ENCODE measurements at places on chromosomes 4 and X. TPM values are rescaled to one million over a fixed set of nuclear protein-coding genes. Genes with fewer than 3 reads are reported as not detected.

DNA sequence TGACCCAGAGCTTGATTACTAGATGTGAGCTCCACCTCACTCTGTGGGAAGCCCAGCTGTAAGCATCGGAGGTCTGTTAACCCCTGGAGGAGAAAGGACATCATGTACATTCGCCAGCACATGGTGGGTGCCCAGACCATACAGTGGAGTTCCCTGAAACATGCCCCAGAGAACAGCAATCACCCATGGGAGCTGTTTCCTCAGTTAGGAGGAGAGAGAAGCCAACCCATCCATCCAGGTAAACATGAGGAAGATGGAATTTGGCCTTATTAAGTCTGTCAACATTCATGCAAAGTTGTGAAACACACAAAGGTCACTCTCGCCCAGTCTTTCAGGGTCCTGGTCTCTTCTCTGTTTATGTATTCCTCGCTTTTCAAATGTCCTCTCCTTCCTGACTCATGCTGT is 354.7 kb downstream of the ANK2 start:
- DNase-seq, result no peak

GRCh38 chr4:4724321-4724720 is 135.1 kb upstream of the MSX1 start:
- no peak for DNase-seq

FHIP1A gene
- polyA plus RNA-seq, result 3.7 TPM

GRCh38 chr4:74045772-74046171 is 7.3 kb upstream of the CXCL3 start:
- no peak for DNase-seq

- no peak for DNase-seq
Observed at GRCh38 chr4:41213625-41214135, 662 bp downstream of the APBB2 start.

FGF5 gene
- 0.10 TPM for polyA plus RNA-seq

DNA sequence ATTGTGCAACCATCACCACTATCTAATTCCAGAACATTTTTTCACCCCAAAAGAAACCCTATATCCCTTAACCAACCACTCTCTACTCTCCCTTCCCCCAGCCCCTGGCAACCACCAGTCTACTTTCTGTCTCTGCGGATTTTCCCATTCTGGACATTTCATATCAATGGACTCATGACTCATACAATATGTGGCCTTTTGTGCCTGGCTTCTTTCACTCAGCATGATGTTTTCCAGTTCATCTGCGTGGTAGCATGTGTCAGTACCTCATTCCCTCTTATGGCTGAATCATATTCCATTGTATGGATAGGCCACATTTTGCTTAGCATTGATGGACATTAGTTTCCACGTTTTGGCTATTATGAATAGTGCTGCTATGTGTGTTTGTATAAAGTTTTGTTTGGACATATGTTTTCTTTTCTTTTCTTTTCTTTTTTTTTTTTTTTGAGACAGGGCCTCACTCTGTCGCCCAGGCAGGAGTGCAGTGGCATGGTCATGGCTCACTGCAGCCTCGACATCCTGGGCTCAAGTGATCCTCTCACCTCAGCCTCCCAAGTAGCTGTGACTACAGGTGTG is 335.4 kb downstream of the BCOR start:
- no peak for DNase-seq

DNA sequence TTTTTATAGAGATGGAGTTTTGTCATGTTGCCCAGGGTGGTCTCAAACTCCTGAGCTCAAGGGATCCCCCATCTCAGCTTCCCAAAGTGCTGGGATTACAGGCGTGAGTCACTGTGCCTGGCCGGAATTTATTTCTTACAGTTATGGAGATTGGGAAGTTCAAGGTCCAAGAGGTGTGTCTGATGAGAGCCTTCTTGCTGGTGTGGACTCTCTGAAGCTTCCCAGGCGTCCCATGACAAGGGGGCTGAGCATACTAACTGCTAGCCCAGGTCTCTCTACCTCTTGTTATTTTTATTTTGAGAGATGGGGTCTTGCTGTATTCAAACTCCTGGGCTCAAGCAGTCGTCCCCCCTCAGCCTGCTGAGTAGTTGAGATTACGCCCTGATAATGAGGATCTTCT is 2.9 kb upstream of the NSD2 start:
- no peak for DNase-seq

PRDM8 gene
- polyA plus RNA-seq, result 2.6 TPM

UGT2B11 gene
- polyA plus RNA-seq, result 1.4 TPM

- peak; percentile 56 for DNase-seq
Observed at GRCh38 chr4:7960790-7961655, 21.4 kb upstream of the AFAP1 start.

GRCh38 chrX:56382278-56382677 is 150.1 kb downstream of the KLF8 start:
- DNase-seq, result no peak

DNA sequence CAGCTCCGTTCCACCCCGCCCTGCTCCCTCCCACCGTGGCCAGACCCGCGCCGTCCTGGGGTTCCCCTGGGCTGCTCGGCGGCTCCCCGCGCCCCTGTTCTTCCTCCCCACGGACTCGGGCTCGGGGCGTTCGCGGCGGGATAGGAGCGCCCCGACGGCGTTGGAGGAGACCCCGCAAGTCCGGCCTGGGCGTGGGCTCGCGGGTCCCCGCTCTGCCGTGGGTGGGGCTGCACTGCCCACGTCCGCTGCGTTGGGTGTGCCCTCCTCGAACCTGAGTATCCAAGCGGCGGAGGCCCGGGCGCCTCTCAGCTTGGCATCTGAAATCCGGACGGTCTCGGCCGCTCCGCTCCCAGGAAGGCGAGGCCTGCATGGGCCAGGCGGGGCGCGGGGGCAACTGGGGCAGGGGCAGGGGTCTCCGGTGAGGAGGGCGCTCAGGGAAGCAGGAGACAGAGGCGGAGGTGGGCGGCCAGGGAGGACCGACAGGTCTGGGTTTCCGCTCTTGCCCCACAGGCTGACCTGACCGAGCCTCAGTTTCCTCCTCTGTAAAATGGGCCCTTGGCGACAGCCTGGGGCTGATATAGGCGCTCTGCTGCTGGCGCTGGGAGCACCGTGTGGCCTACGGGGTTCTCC is 12.0 kb upstream of the NAT8L start:
- no peak for DNase-seq

- DNase-seq, result no peak
Observed at GRCh38 chr4:71300964-71301363, 37.9 kb upstream of the SLC4A4 start.

- DNase-seq, result no peak
Observed at GRCh38 chrX:41289095-41289494, 44.9 kb upstream of the DDX3X start.

GRCh38 chr4:94523617-94524016 is 71.9 kb downstream of the PDLIM5 start:
- DNase-seq, result no peak

ELOVL6 gene
- polyA plus RNA-seq, result 37.4 TPM

DNA sequence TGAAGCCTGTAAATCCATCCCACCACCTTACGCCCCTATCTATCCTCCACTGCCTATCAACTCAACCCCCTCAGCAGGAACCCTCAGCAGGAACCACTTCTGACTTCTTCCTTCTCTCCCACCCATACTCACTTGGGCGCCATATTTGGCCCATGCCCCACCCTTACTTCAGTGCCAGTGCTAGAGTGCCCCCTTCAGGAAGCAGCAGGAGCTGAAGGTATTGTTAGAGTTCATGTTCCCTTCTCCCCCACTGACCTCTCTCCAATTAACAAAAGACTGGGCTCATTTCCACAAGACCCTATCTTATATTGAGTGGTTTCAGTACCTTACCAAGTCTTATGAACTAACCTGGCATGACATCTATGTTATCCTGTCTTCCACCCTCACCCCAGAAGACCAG is 363.1 kb upstream of the SLIT2 start:
- no peak for DNase-seq

DNA sequence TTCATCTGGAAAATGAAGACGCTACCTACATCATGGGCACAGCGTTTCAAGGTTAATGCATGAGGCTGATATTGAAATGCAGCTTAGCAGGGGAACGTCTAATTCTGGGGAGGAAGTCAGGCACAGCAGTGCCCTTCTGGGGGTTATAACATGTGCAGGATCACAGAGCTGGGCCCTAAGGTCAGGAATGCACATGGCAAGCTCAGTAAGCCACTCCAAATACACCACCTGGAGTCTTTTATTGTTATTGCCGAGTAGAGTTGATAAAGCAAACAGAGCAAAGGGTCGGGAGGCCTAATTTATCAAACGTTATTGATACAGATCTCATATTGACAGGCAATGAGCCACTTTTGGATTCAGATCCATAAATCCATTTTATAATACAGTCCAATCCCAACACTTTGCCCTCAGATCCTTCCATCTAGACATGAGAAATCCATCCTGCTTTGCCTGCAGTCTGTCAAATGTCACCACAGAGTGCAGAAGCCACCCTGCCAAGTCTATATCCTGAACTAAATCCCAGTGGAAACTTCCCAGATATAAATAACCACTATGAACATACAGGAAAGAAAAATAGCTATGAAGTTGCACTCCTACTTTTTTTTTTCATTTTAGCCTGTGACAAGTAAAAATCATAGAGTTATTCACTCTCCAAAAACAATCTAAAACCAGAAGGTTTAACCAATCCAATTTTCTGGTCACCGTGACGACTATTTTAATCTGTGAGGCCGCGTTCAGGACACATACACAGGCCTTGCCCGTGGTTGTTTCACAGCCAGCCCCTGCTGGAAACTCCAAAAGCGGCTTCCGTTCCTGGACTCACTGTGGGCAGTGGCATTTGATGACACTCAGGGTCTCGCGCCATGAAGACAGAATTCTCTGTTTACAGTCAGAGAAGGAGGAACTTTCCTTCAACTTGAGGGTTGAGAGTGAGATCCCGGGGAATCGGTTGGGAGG is 335.4 kb downstream of the DHX15 start:
- DNase-seq, result no peak

- no peak for DNase-seq
Observed at GRCh38 chr4:85833302-85833701, 358.4 kb downstream of the ARHGAP24 start.

FAM133A gene
- polyA plus RNA-seq, result 0.05 TPM

DNA sequence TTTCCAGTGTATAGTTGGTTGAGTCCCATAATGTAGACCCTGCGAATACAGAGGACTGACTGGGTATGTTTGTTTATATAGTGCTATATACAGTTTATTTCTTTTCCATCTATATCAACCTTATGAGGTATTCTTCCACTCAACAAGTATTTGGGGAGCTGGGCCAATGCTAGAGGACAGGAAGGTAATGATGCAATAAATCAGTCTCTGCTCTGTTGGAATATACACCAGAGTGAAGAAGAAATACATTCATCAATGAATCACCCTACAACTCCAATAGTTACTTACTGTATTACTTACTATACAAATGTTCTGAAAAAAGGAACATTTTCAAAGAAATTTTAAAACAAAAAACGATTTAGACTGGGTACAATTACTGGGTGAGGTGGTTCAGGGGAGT is 2.1 kb upstream of the ARSJ start:
- no peak for DNase-seq

DNA sequence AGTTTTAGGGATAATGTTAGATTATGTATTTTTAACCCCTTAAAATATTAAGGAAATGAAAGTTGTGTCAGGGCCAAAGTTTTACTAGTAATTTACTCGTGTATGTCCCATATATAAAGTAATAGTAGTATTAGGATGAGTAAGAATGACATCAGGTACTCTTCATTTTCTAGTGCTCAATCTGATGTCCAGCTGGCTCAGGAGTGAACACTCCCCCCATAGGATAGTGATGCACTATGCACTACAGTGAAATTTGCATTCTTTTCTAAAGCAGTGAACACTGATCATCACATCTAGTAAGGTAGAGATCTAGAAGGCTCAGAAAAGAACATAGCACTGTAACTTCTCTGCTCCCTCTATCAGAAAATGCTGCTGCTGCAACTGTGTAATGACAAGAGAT is 409.7 kb downstream of the GLUD2 start:
- no peak for DNase-seq

FRMPD3 gene
- polyA plus RNA-seq, result 0.49 TPM

GRCh38 chrX:34875204-34875603 is 67.4 kb upstream of the FAM47B start:
- DNase-seq, result no peak

- DNase-seq, result no peak
Observed at GRCh38 chrX:123846577-123847038, 13.2 kb upstream of the XIAP start.

DNA sequence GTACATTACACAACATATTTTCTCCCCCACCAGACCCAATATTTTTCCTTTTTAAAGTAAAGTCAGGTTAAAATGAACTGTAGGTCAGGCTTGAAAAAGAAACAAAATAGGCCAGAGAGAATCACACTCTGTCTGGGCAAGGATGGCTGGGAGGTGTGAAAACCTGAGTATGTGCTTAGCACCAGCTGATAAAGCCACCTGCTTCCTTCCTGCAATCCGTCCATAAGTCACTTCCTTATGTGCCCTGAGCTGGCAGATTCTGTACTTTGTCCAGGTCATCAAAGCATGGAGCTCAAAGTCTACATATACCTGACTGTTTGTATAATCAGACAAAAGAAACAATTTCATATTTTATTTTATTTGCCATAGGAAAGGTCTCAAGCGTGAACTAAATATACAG is 37.7 kb downstream of the ANTXR2 start:
- no peak for DNase-seq

GRCh38 chr4:65139998-65140397 is 530.3 kb downstream of the EPHA5 start:
- no peak for DNase-seq

GRCh38 chrX:95949588-95949987 is 735.1 kb upstream of the DIAPH2 start:
- no peak for DNase-seq

DNA sequence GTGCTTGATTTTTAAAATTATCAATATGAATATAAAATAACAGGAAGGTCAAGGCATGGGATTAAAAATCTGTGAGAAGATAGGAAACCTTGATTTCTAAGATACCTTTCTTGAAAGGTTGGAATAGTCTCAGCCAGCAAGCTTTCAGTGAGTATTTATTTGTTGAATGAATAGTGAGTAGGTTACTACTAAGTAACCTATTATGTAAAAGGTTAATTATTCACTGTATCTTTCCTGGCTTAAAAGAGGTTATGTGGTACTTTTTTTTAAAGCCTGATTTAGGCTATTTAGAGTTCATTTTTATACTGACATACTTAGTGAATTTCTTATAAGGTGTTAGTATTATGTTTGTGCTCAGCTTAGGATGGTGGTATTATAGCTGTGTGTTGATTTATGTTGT is 123.5 kb downstream of the PTPN13 start:
- DNase-seq, result peak; percentile 47

- DNase-seq, result no peak
Observed at GRCh38 chrX:71239781-71240180, 14.2 kb downstream of the ZMYM3 start.

DNA sequence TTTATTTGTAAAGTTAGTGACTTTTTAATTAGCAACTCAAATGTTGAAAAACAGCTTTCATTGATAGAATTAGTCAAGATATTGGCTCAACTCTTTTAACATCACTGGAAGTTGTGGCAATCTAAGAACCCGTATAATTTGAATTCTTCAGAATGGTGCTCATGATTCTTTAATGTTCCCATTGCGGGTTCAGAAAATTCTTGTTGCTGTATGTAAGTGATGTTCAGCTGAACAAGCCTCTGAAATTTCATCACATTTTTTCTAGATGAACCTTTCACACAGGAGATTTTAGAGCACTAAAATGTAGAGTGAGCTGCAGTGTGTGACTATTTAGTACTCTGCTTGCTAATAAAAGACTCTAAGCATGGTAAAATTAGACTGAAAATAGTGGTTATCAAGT is 1317.7 kb downstream of the FSTL5 start:
- DNase-seq, result no peak

- no peak for DNase-seq
Observed at GRCh38 chr4:51831133-51831532, 11.8 kb upstream of the DCUN1D4 start.

TMPRSS11D gene
- not detected for polyA plus RNA-seq
